CD4-positive, alpha-beta T cell (primary cell): ENCODE measurements at places on chromosomes 5 and 9.
A peak's percentile ranks its signal among the peaks of the same experiment; 100 is the strongest.

DNA sequence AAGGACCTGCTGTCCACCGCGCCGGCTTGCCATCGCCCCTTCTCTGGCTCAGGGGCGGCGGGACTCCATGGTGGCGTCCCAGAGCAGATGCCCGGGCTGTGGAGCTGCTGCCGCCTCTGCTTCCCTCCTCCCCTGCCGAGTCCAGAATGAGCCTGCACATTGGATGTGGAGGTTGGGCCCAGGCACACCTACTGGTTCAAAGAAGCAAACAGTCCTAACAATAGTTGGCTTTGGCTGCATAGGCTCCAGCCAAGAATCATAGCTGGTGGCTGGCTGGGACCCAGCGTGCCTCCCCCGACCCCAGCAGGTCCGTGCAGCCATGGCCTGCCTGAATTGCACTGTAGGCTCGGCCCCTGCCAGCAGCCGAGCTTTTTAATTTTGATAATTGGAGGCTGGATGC is 25.8 kb downstream of the ADAMTSL2 start:
- no peak for DNase-seq

DNA sequence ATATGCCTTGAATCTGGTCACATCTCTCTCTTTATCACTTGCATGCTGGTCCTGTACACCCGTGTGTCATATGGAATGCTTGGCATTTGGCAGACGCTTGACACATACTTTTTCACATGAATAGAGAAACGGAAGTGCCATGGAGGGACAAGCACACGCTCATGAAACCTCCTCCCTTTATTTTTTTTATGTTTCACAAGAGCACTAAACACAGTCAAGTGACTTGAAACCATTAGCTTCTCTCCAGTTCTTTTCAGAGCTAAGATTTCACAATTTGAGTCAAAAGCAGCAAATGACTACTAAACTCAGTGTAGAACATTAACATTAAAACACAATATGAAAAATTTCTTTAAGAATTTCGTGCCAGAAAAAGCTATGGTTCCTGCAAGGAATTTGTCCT is 151.1 kb downstream of the DOCK2 start:
- no peak for DNase-seq

GRCh38 chr9:128271512-128271911 is 4.3 kb downstream of the GOLGA2 start:
- DNase-seq = no peak

GRCh38 chr5:59766427-59767210 is 126.9 kb downstream of the PDE4D start:
- DNase-seq = no peak

- DNase-seq = no peak
Measured at GRCh38 chr5:120413686-120414085, 50.4 kb upstream of the PRR16 start.

- DNase-seq = no peak
Measured at GRCh38 chr9:114137831-114138230, 17.5 kb upstream of the COL27A1 start.

DNA sequence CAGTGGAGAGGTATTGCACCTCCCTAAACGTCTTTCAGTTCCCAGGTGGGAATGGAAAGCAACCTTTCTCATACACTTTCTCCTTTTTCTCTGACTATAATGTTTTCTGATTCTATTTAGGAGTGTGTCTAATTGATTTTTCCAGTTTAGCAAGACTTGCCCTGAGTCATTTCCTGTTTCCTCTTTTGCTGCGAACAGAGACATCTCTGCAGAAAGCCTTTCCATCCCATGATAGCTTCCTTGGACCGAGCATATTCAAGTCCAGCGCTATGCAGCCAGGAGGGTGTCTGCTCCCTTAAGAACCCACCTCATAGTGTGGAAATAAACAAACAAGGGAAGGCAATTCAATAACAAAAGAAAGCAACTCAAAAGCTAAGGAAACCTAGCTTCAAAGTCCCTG is 60.0 kb upstream of the CDH6 start:
- DNase-seq = no peak

GRCh38 chr5:86617309-86617755 is 409 bp upstream of the COX7C start:
- DNase-seq = no peak

DNA sequence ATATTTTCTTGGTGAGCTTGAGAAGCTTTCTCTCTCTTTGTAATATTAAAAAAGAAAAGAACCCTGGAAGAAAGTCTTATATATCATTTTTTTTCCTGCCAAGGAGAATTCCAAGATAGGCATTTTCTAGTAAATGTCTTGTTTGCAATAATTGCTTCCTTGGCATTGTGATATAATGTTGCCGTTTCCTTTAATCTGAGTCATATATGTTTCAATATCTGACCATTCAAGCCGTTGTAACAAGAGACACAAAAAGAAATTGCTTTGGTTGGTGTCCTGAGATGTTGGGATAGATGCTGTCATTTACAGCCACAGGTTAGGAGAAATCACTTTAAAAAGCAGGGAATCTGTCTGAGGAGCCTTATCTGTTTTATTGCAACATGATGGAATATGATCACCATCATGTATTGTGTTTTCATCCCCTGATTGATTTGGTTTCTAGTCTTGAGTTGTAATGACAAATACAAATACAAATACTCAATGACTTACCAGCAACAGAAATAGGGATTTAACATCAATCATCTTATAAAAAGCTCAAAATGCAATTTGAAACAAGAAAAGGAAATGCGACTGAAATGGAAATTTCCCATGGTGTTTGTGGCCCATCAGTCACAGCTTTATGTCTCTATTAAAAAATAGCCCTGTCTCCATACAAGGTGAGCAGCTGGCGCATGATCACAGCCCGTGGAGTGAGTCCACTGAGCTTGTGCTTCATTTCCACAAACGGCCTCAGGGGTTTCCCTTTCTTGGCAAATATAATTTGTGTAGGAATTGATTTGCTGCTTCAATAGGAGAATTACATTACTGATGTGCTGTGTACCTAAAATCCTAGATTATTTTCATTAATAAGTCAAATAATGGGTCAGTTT is 250.1 kb upstream of the TRPC7 start:
- DNase-seq = no peak

GRCh38 chr9:134420281-134420845 is 94.1 kb downstream of the RXRA start:
- no peak for DNase-seq

- DNase-seq = no peak
Measured at GRCh38 chr5:58493141-58493540, 1.9 kb downstream of the GAPT start.

DNA sequence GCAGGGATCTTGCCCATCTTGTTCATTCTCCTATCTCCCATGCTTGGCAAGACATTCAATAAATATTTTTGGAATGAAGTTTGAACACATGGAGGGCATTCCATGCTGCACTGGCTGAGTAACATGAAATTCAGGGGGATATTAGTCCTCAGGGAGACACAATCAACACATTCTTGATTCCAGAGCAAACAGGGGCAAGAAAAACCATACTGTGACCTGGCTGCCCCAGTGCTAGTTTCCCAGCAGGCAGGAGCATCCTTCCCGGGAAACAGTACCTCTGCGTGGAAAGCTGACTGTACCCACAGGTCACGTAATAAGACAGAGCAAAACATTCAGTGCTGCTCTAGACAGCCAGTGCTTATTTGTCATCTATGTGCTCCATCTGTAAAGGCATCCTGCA is 66.3 kb upstream of the SPOCK1 start:
- no peak for DNase-seq

- no peak for DNase-seq
Measured at GRCh38 chr9:78146241-78146640, 89.6 kb upstream of the CEP78 start.

GRCh38 chr9:125536776-125537175 is 170.2 kb downstream of the MAPKAP1 start:
- DNase-seq = no peak

GRCh38 chr5:43161244-43161643 is 30.8 kb upstream of the NIM1K start:
- peak; percentile 19 for DNase-seq

DNA sequence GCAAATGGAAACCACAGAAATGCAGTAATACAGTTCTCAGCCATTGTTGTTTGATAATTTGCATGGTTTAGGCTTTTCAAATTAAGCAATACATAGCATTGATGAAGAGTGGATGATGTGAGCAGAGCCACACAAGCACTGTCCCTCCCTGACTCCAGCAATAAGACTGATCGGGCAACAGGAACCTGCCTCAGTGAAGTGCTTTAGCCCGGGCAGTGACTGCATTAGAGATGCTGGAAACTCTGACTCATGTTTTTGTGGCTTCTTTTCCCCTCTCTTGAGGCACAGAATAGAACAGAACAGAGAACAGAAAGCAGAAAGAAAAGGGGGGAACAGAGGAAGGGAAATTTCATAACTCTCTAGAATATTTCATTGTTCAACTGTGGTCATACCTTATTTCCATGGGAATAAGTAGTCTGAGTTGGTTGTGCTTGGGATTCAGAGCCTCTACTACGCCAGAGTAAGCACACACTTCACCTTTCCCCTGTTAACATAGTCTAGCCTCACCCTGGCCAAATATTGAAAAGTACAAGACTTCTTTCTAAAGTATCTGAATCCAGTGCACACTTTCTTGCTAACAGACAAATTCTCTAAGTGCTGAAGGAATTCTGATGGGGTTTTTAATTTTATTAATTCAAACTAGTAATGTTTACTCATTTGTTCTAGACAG is 164.8 kb upstream of the VCAN start:
- DNase-seq = no peak

DNA sequence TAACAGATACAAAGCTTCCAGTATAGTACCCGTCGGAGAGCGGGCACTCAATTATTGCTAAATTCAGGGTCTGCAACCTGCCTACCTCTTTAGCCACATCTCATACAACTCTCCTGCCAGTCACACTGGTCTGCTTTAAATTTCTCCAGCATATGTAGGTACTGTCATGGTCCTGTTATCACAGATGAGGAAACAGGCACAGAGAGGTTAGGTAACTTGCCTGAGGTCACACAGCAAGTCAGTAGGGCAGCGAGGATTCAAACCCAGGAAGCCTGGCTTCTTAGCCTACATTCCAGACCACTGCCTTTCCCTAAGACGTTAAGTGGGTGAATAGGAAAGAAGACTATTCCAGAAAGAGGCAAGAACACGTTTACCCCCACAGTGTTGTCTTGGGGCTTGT is 186.0 kb upstream of the NFIB start:
- no peak for DNase-seq

DNA sequence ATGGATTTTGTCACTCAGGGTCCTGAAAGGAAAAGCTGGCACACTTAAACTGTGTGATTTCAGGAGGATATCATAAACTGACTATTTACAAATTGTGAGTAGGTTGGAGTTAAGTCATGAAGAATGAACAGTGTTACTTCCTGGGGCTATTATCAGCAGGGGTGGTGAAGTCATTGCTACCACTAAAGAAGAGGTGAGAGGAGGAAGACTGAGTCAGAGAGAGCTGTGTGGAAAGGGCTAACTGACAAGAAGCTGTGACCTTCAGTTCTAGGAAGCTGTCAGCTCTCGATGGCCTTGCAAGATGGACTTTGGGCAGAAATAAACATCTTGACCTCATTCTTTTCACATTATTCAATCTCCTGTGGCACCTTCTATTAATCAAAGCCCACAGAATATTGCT is 72.3 kb upstream of the STARD4 start:
- DNase-seq = no peak

DNA sequence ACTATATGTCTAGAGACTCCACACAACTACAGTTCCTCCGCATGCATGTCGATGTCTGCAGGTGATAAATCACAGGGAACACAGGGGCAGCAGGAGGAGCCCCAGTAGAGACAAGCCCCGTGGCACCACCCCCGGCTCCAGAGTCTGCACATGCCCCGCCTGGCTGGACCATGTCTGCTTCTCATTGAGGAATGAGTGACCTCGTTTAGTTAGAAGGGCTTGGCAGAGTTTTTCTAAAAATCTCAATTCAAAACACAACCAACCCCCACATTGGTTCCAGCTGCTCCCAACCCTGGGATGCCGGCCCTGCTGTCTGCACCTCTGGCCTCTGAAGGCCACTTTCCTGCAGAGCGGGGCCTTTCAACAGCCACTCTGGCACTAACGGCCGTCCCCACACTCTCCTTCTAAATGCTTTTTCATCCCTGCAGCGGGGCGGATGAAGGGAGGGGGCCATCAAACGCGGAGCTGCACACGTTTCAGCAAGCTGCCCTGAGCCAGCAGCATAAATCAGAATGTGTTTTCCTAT is 106.3 kb downstream of the ROR2 start:
- DNase-seq = no peak

GRCh38 chr9:134750450-134751155 is 109.0 kb downstream of the COL5A1 start:
- DNase-seq = no peak

DNA sequence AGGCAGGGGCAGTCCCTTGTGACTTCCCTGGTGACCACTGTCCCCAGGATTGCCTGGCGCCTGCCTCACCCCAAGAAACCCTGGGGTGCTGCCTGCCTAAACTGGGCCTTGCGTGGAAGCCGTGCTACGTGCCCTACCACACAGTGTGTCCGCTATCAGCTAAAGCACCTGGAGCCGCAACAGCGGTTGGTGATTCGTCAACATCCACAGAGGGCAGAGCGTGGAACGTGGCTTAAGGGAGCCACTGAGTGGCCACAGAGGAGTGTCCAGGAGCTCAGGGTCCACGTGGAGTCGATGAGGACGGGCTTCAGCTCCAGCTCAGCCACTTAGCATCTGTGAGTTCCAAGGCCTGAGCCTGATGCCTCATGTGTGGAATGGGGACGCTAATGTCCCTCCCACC is 25.3 kb downstream of the LAMC3 start:
- no peak for DNase-seq

DNA sequence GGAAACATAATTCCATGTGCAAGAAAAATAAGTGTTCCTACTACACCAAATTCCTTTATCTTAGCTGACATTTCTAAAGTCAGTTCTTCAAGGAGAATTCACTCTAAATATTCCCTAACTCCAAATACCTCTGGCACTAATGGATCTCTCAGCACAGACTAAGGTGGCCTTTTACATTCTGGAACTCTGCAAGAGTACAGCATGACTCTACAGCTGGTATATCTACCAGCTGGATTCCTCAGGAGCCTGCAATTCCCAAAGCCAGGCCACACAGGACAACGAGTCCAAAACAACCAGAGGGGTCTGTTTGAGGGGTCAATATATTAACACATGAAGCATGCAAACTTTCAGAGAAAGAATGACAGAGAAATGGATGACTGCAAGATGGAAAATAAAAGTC is 27.2 kb downstream of the TMEM245 start:
- no peak for DNase-seq

- no peak for DNase-seq
Measured at GRCh38 chr5:42306287-42306686, 117.0 kb upstream of the GHR start.

GRCh38 chr9:68703672-68704071 is 1.4 kb upstream of the PIP5K1B start:
- no peak for DNase-seq

GRCh38 chr5:132754947-132755346 is 7.7 kb downstream of the CCNI2 start:
- no peak for DNase-seq

DNA sequence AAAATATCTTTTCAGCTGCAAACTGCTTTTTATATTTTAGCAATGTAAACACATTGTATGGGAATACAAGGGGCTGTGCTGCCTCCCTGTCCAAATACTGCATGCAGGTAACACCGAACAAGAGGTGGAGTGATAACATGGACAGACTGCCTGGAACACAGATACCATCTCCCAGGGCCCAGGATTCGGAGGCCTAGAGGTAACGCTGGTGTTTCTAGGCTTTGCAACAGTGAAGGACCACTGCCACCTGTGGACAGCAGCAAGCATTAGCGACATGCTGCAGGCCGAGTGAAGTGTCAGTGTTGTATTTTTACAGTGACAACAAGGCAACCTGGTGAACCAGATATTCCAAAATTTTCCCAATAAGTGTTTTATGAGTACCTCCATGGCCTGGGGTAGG is 379.1 kb downstream of the DMRT2 start:
- DNase-seq = no peak

GRCh38 chr5:64163746-64164145 is 1.9 kb upstream of the RNF180 start:
- no peak for DNase-seq

GRCh38 chr9:18791074-18791473 is 241.9 kb downstream of the SAXO1 start:
- DNase-seq = no peak
